ENCODE measurements at places on chromosomes 3 and 15.
A peak's percentile ranks its signal among the peaks of the same experiment; 100 is the strongest.

DNA sequence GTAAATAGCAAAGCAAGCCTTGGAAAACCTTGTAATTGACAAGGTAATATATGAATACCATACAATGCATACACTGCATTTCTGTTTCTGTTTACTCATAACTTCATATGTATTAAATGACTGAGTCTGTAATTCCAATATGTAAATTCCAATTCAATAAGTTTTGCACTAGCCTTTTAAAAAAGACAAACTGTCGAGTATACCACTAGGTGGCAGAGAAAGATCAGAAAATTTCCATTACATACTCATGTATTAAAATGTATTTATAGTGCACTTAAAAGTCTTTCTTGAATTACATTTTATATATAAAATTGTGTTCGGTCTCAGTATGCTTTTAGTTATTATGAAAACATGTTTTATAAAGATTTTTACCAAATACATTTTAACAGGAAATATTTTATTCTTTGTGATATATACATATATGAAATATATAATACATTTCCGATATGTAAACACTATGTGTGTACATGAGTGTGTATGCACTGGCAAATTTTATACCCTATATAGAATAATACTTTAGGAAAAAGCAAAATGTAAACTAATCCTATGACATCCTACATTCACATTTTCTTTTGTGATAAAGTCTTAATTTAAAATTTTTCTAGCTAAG, 216.8 kb downstream of the VGLL3 start:
- DNase-seq = peak; percentile 33

DNA sequence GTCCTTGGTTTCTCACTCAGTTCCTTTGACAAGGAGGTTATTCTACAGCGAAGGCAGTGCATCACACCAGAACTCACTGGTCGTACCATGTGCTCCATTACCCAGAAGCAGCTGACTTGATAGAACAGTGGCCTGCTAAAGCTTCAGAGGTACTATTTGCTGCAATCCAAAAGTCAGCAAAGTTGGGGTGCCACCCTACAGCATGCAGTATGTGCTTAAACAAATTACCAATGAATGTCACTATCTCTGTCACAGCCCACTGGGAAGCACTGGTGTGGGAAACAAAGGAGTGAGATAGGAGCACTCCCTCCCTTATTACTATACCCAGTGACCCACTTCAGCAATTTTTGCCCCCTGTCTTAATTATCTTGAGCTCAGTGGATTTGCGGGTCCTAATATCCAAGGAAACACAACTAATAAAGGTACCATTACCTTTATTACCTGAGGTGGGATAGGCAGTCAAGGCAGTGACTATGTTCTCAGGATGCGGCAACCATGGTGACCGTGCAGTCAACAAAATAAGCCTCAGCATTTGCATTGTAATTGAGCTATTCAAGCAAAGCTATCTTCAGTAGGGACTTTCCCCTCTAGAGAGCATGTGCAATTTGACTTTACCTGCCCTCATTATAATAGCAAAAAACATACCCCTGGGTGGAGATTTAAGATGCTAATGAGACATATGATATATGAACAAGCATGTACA, 199.4 kb downstream of the OCA2 start:
- DNase-seq = no peak

- DNase-seq = no peak
Measured at GRCh38 chr3:160748231-160748630, 7.8 kb upstream of the PPM1L start.

DNA sequence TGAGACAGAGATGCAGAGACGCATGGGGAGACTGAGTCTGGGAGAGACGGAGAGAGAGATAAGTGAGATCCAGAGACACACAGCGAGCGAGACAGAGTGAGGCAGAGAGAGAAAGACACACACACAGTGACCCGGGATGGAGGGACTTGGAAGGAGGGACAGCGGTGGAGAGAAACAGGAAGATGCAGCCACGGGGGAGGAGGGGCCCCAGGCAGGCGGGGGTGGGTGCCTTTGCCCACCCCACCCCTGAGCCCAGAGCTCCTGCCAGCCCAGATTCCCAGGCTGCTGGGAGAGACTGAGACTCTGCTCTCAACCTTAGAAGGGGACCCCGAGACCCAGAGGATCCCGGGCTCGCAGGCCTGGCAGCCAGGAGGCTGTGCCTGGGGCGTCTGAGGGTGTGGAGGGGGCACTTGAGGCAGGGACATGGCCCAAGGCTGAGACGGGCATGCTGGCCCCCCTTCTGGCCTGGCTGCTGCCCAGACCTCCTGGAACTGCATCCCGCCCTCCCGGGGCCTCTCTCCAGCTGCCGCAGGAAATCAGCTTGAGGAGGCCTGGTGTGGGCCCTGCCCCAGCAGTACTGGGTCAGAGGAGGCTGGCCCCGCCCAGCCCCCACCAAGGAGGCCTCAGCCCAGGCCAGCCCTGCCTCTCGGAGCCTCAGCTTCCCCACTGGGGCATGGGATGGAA, 18.1 kb downstream of the H1-8 start:
- no peak for DNase-seq

GRCh38 chr3:11996480-11996879, 7.7 kb upstream of the SYN2 start:
- DNase-seq = no peak

GRCh38 chr3:111571907-111572460, 23.2 kb downstream of the ZBED2 start:
- no peak for DNase-seq

DNA sequence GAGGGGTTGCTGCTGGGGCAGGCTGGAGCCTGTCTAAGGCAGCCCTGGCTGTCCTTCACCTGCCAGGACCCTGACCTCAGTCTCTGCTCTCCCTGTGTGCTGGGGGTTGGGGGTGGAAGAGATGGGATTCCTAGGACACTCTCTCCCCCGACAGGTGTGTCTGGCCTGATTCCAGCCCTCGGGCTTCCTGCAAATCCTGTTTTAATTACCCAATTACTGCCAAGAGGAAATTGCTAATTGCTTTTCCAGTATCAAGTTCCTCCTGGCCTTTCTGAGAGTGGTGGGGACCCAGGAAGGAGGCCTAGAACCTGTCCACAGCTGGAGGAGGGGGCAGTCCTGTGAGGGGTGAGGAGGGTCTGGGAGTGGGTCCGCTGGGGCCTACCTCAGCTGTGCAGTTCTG, 15.8 kb downstream of the PLXNA1 start:
- no peak for DNase-seq

DNA sequence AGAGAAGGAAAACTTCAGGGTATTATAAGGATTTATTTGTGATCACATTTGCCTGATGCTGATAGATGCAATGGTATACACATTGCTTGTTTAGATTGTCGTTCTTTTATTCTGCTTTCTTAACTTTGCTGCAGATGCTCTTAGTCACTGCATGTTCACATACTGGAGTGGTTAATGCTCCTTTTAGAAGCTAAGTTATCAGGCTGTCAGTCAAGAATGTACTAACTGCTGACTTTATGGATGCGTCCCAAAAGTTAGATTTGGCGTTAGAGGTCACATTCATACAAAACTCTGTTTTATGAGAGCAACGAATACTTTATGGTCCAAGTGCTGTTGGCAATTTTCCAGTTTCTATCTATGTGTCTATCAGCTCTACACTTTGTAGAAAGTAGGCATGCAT, 160.7 kb downstream of the BBX start:
- DNase-seq = no peak

GRCh38 chr3:148727231-148727630, 29.5 kb downstream of the AGTR1 start:
- DNase-seq = peak; percentile 14

GRCh38 chr15:83871808-83872559, 218.1 kb downstream of the ADAMTSL3 start:
- no peak for DNase-seq

DNA sequence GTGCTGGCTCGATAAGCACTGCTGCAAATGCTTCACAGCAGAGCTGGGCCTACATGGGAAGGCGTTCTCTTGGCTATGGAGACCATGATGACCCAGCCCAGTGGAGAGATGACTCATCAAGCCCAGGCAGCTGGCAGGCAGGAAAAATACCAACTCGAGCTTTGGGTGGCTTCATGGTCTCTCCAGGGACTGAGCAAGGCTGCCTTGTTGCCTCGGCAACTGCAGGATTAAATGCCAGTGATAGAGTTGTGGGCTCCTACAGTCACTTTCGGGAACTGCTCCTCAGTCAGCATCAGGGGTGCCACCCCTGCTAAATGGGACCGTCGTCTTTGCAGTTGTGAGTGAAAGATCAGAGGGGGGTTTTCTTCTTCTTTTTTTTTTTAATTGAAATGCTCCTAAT, 54.6 kb upstream of the MYZAP start:
- no peak for DNase-seq

GRCh38 chr15:26442680-26443079, 330.2 kb downstream of the GABRB3 start:
- DNase-seq = no peak

- no peak for DNase-seq
Measured at GRCh38 chr3:122100591-122101463, 45.7 kb downstream of the CD86 start.

All from NCI-H748 treated with DMSO at 0.1 percent for 48 hours (cell line).